Germinal center (tissue), 1 donor: ENCODE measurements at places on chromosomes 13 and 19.

- no peak for DNase-seq
Measured at GRCh38 chr13:108725471-108725870, 96.1 kb downstream of the MYO16 start.

DNA sequence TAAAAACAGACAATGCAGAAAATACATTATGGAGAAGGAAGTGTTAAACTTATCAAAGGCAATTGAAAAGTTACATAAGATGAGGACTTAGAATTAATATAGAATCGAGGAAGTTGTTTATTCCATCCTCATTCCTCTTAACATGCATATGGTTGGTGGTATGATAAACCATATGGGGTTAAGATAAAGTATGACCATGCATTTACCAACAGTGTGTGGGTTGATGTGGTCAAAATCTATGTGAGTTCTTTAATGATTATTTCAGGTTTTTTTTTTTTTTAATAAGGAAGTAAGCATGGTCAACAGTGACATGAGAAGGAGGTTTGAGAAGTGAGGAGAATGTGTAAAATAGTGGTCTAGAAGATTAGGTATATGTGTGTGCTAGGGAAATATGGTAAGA, 94.5 kb downstream of the TDRD3 start:
- DNase-seq, result no peak

GRCh38 chr19:38378866-38379265, 4.5 kb downstream of the PSMD8 start:
- no peak for DNase-seq

GRCh38 chr19:47693489-47693888, 19.7 kb upstream of the EHD2 start:
- DNase-seq, result no peak

DNA sequence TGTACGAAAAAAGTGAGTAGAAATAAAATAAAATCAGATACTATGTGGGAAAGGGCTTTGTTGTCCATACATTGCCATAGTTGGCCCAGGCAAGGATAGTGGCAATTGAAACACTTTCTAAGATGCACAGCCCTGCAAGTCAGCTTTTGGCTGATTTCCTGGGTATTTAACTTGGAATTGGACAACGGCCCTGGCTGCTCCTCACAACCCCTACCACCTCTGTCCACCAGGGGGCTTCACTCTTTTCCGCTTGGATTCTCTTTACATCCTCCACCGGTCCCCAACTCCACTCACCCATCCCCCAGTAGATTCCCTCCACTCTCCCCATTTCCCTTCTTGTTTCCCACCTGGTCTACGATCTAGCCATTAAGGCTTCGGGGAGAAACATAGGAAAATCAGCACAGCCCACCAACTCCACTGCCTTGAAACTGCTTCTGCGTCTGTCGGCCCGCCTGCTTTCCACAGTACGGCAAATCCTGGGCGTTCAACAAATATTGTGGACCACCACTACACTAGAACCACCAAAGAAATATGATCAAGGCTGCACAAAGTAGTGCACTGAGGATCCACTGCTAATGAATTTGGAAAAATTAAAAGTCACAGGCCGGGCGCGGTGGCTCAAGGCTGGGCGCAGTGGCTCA, 48.6 kb upstream of the GTF3A start:
- DNase-seq, result peak; percentile 78

- peak; percentile 63 for DNase-seq
Measured at GRCh38 chr19:17687857-17688784, at the start of gene UNC13A. Gene UNC13A, minus strand, starts transcription at chr19:17688354. Its CDS starts 155 bp downstream, at chr19:17688199.

- no peak for DNase-seq
Measured at GRCh38 chr19:49496574-49497008, 357 bp downstream of the RPS11 start.

DNA sequence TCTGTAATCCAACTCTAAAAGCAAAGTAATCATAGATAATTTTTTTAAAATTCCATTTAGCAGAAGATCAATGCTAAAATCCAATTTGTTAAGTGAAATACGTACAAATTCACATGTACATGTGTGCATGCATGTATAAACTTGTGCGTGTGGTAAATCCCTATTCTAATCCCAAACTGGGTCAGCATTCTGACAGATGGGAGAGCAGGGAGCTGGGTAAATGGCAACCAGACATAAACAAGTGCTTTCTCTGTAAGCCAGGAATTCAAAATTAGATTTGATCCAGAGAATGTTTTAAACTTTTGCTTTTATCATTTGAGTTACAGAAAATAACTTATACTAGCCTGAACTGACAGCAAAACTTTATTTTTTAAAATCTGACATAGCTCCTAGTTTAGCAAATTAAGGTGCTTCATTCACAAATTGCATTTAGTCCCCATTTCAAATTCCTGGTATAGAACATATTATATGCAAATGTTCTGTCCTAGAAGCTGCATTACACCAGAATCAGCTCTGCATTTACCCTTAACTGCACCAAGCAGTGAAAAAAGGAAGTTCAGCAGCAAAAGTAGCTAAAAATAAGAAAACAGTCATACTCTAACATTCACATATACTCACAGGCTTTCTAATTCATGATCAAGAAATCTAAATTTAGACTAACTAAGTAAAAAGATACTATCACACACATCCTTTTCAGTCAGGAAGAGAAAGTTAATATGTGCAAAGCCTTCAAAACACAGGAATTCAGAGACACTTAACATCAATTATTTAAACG, 32.6 kb downstream of the UBL3 start:
- DNase-seq, result peak; percentile 55

- DNase-seq, result peak; percentile 26
Measured at GRCh38 chr19:16527971-16528521, 14.2 kb downstream of the CHERP start.

DNA sequence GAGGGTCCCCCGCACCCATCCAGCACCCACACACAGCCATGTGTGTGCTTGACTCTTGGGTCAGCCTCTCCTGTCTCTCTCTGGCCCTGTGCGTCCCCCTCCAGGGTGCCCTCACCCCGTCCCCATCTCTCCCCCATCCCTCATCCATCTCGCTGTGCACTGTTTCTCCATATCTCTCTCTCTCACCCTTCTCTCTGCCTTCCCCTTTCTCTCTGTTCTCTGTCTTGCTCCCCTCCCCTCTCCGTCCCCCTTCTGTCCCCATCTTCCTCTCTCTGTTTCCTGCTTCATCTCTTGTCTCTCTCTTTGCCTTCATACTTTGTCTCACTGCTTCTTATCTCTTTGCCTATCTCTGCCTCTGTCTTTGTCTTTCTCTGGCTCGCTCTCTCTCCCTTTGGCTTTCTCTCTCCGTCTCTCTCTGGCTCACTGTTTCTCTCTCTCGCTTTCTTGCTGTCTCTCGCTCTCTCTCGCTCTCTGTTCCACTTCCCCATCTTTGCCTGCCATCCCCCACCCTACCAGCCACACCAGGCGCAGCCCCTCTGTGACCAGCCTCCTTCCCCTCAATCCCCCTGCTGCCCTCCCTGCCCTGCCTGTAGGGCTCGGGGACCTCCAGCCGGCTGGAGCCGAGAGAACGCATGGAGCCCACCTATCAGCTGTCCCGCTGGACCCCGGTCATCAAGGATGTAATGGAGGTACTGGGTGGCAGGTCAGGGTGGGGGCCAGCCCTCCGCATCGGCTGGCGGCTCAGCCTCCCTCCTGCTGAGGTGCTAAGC, 8.9 kb downstream of the STXBP2 start:
- DNase-seq, result no peak

- no peak for DNase-seq
Measured at GRCh38 chr13:24218977-24219376, 58.5 kb downstream of the SPATA13 start.

GRCh38 chr19:34269489-34269888, 15.1 kb downstream of the GARRE1 start:
- no peak for DNase-seq

DNA sequence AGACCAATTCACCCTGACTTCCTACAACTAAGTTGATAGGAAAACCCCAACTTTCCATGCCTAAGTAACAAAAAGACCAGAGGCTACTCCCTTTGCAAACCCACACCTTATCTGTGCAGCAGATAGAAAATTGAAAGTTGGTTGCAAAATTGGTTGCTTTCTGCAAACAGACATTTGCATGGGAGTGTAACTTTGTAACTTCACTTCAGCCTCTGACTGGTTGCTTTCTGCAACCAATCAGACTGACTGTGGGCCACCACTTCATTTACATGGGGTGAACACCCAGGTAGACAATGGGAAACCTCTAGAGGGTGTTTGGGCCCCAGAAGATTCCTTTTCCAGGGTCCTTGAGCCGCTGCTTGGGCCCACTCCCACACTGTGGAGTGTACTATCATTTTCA, 9.8 kb downstream of the TEX30 start:
- no peak for DNase-seq

- DNase-seq, result no peak
Measured at GRCh38 chr19:52188822-52189734, 774 bp upstream of the PPP2R1A start.

- no peak for DNase-seq
Measured at GRCh38 chr13:24096659-24097058, 63.9 kb upstream of the SPATA13 start.

DNA sequence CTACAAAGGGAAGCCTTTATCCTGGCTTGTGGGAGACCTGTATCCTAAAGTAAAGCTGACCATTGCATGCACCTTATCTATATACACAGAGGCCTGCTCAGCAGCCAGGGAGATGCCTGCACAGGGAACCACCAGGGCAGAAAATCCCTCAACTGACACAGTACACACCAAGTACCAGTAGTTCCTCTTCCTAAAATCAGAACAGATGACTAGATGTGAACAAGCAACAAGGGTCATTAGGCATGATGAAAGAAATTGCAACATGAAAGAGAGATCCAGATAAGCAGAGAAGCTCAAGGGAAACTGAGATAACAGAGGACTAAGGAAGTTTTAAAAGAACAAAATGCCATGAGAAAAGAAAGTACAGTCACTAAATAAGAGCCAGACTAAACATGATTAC, 39.7 kb upstream of the SLC7A9 start:
- no peak for DNase-seq

DNA sequence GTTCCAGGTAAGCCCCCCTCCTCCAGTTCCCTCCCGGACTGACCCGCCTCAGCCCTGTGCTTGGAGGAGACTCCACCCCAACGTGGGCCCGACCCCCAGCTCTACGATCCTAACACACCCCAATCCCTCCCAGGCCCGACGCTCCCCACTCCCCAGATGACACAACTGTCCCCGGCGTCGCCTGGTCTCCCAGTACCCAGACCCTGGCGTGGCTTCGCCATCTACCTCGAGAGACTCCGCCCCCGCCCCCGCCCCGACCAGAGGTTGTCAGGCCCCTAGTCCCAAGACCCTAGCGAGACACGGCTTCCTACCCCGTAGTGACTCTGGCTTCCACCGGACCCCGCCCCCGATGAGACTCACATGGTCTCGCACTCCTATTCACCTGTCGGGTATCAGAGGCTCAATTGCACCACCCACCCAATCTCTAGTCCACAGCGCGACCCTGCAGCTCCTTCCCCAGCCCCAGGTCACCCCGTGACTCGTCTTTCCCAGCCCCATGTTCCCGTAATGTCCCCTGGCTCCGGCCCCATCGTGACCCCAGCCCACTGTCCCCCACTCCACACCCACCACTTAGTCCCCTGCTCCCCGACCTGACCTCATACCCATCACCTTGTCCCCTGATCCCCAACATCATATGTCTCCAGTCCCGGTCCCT, 2.9 kb downstream of the CD37 start:
- no peak for DNase-seq

DNA sequence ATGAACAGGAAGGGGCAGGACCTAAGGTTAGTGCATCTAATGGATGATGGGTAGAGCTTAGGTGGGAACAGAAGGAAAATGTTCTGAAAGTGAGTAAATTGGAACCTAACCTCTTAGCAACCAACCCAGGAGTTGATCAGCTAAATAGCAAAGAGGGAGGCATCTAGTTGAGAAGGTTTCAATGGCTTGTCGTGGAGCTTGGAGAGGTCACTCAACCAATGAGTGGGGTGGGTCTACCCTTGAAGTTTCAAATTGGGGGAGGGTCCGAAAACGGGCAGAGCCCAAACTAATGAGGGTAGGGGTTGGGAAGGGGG, 5.7 kb upstream of the SHKBP1 start:
- no peak for DNase-seq

- DNase-seq, result no peak
Measured at GRCh38 chr13:94204946-94205345, 274.5 kb downstream of the DCT start.

GRCh38 chr13:97810152-97810551, 143.3 kb upstream of the IPO5 start:
- DNase-seq, result no peak

GRCh38 chr13:110916301-110917142, 1.7 kb upstream of the ANKRD10 start:
- DNase-seq, result peak; percentile 12

- DNase-seq, result no peak
Measured at GRCh38 chr13:111948281-111948680, 118.7 kb upstream of the SOX1 start.

GRCh38 chr19:7483720-7484201, 5.1 kb downstream of the PEX11G start:
- no peak for DNase-seq

DNA sequence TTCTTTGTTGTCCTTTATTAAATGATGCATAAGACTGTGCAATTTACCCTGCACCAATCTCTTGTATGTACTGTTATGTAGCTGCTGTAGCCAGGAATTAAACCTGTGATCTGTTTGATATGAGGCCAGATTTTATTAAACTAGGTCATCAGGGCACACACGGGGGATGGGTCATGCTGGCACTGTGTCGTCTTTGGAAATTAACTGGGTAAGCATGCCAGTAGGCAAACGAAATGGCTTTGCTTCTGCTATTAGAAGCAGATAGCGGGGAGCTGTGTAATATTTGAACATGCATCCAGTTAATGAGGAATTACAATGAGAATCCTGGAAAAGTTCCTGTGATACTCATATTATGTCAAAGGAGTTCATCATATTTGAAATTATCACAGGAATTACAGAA, 23.5 kb downstream of the MTUS2 start:
- DNase-seq, result no peak

DNA sequence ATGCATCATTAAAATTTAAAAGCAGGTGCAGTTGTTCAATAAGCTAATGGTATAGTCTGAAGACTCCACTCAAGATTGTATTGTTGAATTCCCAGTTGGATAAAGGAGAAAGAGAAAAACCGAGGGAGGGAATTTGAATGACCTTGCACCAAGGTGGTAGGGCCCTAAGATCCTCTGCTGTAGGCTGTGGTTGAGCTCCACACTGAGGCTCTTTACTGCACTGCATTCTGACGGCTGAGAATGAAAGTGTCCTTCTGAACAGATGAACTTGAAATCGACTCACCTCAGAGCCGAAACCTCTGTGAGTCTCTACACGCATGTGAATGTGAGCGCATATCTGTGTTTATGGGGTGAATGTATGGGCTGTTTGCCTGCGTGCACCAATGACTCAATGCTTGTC, 388.9 kb upstream of the DACH1 start:
- DNase-seq, result no peak

DNA sequence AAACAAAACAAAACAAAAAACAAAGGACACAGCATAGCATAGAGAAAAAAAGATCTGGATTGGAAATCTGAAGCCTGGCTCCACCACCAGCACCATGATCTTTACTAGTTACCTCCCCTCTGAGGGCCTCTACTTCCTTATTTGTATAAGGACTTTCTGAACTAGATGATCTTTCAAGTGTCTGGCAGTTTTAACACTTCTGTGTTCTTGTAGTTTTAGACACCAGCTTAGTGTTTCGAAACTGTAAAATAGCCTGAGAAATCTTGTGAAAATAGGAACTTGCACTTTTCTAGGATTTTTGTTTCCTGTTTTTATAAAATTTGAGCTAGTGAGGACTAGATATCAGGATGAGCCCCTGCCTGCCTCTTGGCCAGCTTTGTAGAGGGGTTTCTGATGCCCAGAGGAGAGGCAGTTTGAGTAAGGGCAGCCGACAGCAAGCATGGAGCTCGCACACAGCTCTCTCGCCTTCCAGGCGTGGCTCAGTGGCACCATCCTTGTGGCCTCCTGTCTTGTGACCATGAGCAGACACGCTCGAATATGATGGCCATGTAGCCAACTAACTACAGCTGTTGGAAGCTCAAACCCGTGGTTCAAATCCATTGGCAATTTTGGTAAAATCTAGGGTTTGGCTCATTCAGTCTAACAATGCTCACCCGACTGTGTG, 319.0 kb downstream of the KCNRG start:
- DNase-seq, result no peak
